ENCODE measurements at places on chromosomes 1 and 21.
A peak's percentile ranks its signal among the peaks of the same experiment; 100 is the strongest.

DNA sequence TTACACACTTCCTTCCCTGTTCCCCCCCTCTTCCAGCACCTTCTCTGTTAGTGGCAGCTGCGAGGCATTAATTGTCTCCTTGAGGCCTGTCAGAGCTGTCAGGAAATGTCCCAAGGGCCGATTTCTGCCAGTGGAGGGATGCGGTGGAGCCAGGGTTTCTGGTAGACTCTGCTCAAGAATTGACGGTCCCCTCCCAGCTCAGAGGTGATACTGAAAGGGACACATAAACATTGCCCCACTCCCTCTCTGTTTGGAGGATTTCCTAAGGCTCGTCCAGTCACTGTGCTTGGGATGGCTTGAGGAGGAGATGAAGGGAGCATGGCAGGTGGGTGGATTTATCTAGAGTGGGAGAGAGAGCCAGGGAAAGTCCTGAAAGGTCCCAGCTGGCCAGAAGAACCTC is 61.4 kb upstream of the CD34 start:
- no peak for DNase-seq

DNA sequence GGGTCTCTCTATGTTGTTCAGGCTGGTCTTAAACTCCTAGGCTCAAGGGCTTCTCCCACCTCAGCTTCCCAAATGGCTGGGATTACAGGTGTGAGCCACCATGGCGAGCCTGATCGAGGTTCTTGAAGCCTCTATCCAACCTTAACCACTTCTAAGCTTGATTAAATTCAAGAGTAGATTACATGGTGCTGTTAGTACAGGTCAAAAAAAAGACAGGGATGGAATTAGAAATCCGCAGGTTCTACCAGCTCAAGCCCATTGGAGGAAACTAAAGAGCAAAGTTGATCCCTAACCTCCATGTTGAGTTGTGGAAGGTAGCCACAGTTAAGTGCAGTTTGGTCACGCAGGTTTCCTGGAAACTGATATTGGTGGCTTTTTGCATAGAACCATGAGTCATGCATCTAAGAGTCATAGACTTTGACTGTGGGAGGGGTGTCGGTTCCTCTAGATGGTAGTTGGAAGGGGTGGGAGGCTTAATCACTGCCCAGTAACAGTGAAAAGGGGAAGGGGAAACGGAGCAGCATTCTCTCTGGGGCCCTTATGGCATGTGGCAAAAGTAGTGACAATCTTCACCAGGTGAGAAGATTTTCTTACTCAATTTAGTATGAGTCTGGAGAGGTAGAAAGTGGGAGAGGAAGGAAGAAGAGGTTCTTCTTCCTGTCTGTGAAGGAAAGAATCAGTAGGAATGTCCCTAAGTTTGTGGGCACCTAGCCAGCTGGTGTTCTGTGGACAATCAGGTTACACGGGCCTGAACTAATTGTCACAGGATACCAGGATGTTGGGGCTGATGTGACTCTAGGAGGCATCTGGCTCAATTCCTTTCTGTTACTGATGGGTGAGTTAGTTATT is 7.0 kb downstream of the CD53 start:
- peak; percentile 29 for DNase-seq

DNA sequence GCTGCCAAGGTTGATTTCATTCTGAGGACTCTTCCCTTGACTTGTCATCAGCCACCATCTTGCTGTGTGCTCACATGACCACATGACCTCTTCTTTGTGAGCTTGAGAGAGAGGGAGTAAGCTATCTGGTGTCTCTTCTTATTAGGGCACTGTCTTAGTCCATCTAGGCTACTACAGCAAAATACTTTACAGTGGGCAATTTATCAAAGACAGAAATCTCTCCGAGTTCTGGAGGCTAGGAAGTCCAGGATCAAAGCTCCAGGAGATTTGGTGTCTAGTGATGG is 11.9 kb upstream of the RPS6KA1 start:
- DNase-seq: no peak

DNA sequence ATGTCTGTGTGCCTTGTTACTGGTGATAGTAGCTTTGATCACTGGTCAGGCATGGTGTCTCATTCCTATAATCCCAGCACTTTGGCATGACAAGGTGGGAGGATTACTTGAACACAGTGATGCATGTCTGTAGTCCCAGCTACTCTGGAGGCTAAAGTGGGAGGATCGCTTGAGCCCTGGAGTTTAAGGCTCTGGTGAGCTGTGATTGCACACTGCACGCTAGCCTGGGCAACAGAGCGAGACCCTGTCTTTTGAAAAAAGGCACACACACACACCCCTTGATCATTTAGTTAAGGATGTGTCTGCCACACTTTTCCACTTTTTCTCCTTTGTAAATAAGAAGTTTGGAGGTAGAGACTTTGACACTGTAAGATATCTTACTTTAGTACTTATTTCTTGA is 15.1 kb downstream of the MIGA1 start:
- no peak for DNase-seq

DNA sequence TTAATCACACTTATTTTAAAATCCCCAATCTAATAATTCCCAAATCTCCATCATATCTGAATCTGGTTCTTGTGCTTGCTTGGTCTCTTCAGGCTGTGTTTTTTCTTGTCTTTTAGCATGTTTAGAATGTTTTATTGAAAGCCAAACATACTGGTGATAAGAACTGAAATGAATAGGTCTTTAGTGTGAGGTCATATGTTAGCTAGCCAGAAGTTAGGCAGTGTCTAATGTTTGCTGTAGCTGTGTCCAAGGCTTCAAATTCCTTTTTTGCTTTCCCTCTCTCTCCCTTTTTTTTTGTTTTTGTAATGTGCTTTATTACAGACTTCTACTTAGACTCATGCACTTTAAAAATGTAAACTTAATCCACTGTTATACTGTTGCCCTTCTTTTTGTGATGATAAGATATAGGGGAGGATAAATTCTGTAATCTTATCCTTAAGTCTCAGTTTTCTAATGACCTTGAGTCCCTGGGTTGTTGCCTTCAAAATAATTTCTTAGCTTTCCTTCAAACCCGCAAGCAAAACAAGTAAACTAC is 725.1 kb downstream of the BRINP3 start:
- DNase-seq: no peak

DNA sequence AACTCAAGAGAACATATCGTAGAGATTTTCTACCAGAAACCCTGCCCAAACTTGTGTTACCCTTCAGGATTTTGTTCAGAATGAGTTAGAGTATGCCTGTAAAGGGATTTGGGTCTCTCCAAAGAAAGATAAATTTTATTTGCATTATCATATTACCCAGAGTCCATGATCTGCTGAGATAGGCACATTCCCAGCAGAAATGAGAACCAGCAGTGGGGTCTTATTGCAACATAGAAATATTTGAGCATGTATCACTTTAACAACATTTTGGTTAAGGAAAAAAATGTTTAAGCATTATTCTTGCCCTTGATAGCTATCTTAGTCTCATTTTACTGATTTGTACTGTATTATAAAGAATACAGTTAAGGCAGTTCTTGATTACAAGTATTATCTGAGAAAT is 10.6 kb downstream of the VCAM1 start:
- no peak for DNase-seq

GRCh38 chr1:173430677-173431303 is 46.3 kb upstream of the PRDX6 start:
- no peak for DNase-seq

DNA sequence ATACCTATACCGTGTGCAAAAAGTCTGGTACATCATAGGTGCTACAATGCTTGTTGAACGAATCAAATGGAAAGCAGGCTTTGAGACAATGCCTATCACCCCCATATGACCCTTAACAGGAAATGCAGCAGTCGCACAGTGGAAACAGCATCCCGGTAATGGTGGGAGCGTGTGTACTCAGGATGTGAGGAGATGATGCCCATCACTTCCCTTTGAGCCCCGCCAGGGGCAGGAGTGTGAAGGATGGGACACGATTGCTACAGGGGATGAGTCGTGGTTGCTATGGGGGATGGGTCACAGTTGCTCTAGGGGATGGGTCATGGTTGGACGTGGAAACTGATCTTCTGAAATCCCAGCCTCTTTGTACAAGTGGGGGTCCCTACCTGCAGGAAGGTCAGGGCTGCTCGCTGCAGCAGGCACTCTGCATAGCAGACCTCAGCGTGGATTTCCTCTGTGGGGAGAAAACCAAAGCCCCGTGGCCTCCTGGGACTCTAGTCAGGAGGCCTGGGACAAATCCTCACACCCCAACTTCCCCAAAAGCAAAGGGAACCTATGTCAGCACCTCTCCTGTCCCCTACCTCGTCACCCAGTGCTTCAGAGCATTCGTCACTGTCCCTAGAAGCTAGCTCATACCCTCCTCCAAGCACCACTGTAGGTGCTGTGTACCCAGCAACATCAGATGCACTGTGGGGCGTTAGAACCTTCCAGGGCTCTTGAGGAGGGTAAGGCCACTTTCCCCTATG is 19.3 kb downstream of the TTC39A start:
- DNase-seq: no peak

GRCh38 chr1:149884433-149885338 is 14.7 kb upstream of the BOLA1 start:
- no peak for DNase-seq
